Progenitor cell of endocrine pancreas (in vitro differentiated cells): ENCODE measurements at places on chromosomes 3 and 15.

- DNase-seq, result no peak
Observed at GRCh38 chr3:131795390-131796090, 239.3 kb downstream of the CPNE4 start.

DNA sequence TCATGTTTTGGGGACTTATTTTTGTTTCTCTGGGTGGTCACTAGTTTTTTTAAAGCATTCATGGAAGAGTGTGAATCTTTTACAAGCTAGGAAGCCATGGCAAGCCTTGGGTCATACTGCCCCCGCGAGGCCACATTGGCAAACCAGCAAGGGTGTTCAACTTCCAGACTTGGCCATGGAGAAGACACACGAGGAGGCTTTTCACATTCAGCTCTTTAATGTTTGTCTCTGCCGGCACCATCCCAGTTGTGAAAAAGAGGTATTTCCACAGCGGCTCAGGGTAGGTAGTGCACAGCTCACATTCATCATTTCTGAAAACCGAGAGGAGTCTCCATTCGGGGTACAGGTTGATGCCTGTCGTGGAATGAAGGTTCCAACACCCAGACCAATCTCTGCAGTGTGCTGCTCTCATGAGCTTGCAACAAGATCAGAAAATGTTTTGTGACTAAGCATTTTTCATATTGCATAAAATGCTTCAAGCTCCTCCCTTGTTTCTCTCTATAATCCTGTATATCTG lies 7.7 kb downstream of the CCR5 start:
- peak; percentile 58 for DNase-seq

DNA sequence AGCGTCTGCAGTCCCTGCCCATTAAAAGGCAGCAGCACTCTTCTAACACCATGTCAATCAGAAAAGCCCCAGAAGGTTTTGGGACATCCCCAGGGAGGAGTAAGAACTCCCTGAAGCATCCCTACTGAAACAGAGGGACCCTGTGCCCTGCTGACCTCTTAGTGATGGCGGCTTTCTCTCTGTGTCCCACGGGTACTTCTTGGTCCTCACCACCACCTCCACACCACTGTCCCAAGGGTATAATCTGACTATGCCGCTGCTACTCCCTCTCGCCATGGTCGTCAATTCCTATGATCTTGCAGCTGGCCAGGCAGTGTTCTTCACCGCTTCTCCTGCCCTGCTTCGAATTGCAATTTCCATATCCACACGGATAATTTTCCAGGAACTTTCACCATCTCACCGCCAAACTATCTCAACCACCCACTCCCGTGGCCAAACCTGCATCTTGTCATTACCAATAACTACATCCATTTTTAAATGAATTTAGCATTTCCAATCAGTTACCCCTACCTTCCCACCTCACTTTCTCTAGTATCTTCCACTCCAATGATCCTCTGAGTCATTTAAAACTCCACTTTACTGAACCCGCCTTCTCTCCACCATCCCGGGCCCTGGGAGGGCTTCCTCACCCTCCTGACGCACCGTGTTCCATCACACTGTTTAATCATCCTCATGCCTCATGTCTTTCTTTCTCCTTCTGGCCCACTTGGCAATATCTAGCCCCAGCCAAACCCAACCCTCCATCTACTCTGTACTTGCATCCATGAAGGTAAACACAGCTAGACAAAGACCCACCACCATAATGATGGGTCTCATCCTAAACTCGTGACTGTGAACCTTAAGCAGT lies 23.7 kb downstream of the PRR23E start:
- no peak for DNase-seq

DNA sequence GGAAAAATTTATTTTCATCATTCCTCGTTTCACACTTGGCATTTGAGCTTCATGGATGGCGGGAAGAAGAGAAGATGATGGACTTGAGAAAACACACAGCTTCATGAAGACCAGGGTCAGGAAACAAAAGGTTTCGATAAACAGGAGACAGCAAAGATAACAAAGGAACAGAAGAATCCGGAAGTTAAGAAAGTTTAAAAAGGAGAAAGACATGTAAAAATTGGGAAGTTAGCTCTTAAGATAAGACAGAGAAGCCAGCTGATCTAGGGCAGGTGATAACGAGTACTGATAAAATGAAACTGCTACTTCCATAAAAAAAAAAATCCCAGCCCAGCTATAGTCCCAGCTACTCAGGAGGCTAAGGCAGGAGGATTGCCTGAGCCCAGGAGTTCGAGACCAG lies 23.9 kb downstream of the IL5RA start:
- no peak for DNase-seq

DNA sequence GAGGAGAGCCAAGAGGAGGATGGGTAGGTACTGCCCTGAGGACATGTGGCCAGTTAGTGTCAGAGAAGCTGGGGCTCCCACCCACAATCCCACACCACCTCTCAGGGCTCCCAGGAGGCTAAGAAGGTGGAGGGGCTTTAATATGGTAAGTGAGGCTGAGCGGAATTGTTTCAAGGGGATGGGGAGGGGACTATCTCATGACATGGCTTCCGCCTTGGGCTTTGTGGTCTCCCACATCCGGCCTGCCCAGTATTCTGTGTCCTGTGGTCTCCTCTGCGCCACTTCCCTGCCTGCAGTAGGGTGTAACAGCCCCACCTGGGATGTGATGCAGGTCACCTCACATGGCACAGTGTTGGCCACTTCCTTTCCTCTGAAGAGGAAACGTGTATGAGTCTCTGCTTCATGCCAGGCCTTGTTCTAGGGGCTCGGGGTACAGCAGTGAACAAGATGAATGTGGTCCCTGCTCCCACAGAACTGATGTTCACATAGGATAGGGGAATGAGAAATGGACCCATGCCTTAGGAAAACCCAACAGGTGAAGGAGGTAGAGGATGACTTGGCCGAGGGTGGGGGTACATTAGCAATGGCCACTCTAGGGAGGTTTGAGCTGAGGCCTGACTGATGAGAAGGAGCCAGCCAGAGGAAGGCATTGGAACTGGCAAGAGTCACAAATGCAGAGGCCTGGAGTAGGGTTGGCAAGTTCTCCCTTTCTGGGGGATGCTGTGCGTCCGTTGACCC lies 3.2 kb downstream of the NEIL1 start:
- DNase-seq, result no peak

- no peak for DNase-seq
Observed at GRCh38 chr3:190359813-190360212, 28.1 kb upstream of the CLDN16 start.

GRCh38 chr15:70212286-70212962 lies 114.7 kb upstream of the TLE3 start:
- DNase-seq, result no peak

- DNase-seq, result no peak
Observed at GRCh38 chr15:72911626-72912025, 128.1 kb upstream of the ADPGK start.

- DNase-seq, result no peak
Observed at GRCh38 chr3:117932441-117932840, 1102.2 kb downstream of the IGSF11 start.

DNA sequence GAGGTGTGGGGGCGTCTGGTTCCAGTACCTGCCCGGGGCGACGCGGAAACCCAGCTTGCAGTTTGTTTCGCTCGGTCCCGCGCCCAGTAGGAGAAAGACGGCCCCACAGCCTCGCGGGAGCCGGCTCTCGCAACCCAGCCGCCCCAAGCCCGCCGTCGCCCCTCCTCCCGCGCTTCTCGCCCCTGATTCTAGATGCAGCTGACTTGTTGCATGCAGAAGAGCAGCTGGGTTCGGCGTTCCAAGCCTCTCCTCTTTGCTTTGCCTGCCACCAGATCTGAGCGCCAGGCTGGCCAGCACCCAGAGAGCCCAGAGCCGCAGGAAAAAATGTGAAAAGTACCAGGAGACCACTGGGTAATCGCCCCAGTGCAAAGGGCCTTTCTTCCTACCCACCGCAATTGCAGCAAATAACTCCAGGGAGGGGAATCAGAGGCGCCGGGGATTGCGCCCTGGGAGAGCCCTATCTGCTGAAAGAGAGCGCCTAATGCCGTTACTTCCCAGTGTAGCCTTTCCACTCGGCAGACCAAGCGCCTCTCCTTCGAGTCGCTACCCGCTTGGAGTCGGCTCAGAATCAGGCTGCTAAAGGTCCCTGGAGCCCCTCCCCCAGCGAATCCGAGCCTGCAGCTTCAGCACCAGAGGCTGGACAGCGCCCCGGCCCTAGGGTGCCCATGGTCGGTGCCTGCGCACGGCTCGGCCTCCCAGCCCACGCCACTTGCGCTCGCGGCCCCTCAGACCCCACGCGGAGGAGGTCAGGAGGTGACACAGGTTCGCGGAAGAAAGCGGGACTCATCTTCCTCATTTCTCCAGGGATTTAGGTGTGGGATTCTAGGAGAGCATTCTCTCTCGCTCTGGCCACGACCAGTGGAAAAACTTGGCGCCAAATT lies 15.7 kb upstream of the AEN start:
- peak; percentile 66 for DNase-seq

- no peak for DNase-seq
Observed at GRCh38 chr3:149473357-149474249, 894 bp upstream of the TM4SF4 start.

DNA sequence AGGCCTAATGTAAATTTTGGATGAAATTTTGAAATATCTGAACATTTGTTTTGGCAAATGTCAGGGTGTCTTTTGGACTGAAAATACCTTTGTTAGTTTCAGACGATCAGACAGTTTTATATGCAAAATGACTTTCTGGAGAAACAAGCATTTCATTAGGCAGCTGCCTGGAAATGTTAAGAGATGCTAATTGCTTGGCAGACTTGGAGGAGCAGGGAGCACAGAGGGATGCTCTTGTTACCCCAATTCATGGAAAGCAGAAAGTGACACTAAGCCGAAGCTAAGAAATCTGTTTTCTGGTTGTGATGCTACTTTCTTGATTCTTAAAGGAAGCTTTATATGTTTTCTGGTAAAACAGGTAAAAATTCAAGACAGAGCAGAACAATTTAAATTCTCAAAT lies 204.3 kb upstream of the GBE1 start:
- no peak for DNase-seq

DNA sequence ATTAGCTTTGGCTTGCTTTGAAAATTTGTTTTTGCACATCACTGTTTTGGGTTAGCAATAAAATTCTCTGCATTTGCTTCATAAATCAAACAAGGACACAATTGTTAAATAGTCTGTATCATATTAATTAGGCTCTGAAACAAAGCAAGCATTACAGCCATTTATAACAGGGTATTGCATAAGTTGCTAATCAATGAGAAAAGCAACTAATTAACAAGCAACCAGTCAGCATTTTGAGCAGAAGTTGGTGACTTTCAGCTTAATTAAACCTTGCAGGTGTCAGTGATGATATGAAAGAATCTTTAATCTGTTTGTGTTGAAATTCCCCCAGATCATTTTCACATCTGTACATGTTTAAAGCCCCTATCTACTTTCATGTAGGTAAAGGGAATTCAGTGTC lies 495.1 kb downstream of the IL5RA start:
- DNase-seq, result no peak

DNA sequence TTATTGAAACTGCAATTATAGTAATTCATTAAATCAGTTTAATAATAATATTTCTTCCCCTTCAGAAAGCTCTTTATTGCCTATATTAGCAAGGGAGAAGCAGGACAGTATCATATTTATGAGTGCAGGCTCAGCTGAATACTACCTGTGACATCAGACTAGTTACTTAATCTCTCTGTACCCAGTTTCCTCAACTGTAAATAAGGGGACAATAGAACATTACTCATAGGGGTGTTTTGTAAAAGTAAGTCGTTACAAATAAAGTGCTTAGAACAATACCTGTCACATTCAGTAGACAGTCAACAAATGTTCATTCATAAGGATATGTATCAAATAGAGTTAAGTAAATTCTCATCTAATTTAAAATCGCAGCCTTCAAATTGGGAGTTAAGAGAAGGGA lies 12.1 kb upstream of the VPS39 start:
- no peak for DNase-seq

- no peak for DNase-seq
Observed at GRCh38 chr3:104510131-104510849, 856.4 kb upstream of the ALCAM start.

- no peak for DNase-seq
Observed at GRCh38 chr15:69852916-69853315, 244.8 kb downstream of the TLE3 start.

DNA sequence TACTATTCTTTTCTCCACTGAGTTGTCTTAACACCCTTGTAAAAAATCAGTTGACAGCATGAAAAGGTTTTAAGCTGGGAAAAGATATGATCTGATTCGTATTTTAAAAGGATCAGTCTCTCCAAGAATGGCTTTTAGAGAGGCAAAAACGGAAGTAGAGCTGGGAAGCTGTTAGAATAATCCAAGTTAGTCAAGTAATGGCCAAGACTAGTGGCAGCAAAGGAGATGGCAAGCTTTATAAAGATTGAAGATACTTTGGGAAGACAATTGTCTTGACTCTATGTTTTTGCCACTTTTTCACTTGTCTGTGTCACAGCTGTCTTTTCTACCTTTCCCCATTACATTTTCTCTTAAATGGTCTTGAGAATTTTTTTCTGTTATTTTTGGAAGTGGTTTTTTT lies 243.5 kb upstream of the MANF start:
- no peak for DNase-seq

- DNase-seq, result no peak
Observed at GRCh38 chr3:160886421-160886820, 130.4 kb downstream of the PPM1L start.

GRCh38 chr15:54687628-54688027 lies 509.1 kb downstream of the RSL24D1 start:
- DNase-seq, result no peak

DNA sequence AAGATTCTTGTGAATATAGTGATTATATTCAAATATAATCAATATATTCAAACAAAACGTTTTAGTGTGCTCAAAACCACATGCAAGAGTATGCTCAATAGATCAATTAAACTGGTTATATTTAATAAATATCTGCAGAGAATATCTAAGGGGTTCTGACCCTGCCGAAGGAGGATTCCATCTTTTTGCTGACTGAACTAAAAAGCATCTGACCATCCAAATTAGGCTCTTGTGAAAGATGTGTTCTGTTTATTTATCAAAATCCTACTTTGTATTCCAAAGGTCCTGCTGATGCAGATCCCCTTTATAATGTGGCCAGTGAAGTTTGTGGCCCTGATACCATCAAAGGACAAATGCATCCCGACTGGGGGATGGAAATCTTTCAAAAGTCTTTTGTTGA lies 41.8 kb upstream of the ARPIN start:
- no peak for DNase-seq

GRCh38 chr15:37103475-37104423 lies 3.4 kb upstream of the MEIS2 start:
- DNase-seq, result no peak

DNA sequence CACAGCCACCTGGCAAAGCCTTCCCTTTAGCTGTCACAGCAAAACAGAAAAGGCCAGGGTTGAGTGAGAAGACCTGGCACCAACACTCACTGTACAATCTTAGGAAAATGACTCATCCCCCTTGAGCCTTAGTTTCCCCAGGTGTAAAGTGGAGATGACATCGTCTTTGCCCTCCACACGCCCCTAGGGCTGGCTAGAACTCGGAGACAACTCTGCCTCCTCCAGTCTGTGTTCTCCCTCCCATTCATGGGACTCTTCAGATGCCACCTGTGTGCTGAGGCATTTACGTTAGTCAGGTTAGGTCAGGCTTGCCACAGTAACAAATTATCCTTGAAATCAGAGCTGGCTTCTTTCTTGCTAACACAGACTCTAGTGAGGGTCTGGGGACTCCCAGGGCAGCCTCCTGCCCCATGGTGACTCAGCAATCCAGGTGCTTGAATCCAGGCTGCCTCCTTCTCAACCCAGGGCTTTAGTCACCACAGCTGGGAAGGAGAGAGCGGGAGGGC lies 252.6 kb downstream of the PLCL2 start:
- no peak for DNase-seq
